Heart left ventricle (tissue), 16 donors: ENCODE measurements at places on chromosomes 2 and 18. TPM values are rescaled to one million over a fixed set of nuclear protein-coding genes. Genes with fewer than 3 reads are reported as not detected.
A peak's percentile ranks its signal among the peaks of the same experiment; 100 is the strongest.

Gene CYP1B1
- 24.5 TPM for total RNA-seq

Gene KLHL41
- total RNA-seq = 77.8 TPM

Gene DCC
- total RNA-seq = 0.02 TPM

Gene B4GALT6
- total RNA-seq = 7.0 TPM

Gene STARD6
- total RNA-seq = not detected

Gene SRD5A2
- not detected for total RNA-seq

Gene KLHL30
- total RNA-seq = 21.6 TPM

Gene STAT4
- total RNA-seq = 13.4 TPM

Gene GNLY
- total RNA-seq = 1.4 TPM

Gene TDRD15
- total RNA-seq = not detected

Gene REEP1
- total RNA-seq = 16.0 TPM

GRCh38 chr18:42872838-42873237 is 242.6 kb downstream of the RIT2 start:
- H3K27ac ChIP-seq = no peak overlapping the region
- DNase-seq = no peak
- no peaks in the 10 kb centered on the region for H3K36me3 ChIP-seq
- H3K27me3 ChIP-seq = no peaks in the 10 kb centered on the region
- H3K4me3 ChIP-seq = no peak overlapping the region
- no peaks in the 10 kb centered on the region for H3K4me1 ChIP-seq

GRCh38 chr2:79393107-79393685 is 119.7 kb upstream of the CTNNA2 start:
- no peak for DNase-seq
- no peak overlapping the region for H3K27ac ChIP-seq
- no peaks in the 10 kb centered on the region for H3K36me3 ChIP-seq

- H3K36me3 ChIP-seq = no peaks in the 10 kb centered on the region
- no peaks in the 10 kb centered on the region for H3K27me3 ChIP-seq
- peak overlapping the region; percentile 60 for H3K27ac ChIP-seq
Observed at GRCh38 chr2:37523814-37524362, 147.6 kb downstream of the CDC42EP3 start.

- H3K27ac ChIP-seq = no peak overlapping the region
- no peaks in the 10 kb centered on the region for H3K27me3 ChIP-seq
- peaks cover 7% of the 10 kb centered on the region for H3K4me1 ChIP-seq
Observed at GRCh38 chr18:36704156-36704555, 124.6 kb downstream of the TPGS2 start.

- H3K4me1 ChIP-seq = peaks cover 4% of the 10 kb centered on the region
- H3K27ac ChIP-seq = peak overlapping the region; percentile 84
- no peak for DNase-seq
- peak overlapping the region; percentile 77 for H3K4me3 ChIP-seq
Observed at GRCh38 chr2:62506421-62506750, 391 bp upstream of the TMEM17 start.

DNA sequence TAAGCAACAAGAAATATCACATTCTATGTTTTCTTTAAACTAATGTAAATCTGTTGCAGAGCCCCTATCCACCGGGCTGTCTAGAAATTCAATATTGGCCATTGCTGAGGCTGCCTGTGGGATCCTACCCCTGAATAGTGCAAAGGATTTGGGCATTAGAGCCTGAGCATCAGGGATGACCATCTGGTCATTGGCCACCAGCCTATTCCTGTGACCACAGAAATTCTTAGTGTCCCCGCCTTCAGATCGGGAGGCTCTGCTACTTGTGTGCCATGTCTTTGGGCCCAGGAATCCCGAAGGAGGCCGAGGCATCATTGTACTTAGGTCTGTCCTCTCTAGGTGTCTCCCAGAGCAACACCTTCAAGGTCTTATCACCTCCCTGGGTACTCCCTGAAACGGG is 73.8 kb downstream of the HRH4 start:
- H3K4me3 ChIP-seq = no peak overlapping the region
- H3K36me3 ChIP-seq = no peaks in the 10 kb centered on the region
- no peak overlapping the region for H3K27ac ChIP-seq

DNA sequence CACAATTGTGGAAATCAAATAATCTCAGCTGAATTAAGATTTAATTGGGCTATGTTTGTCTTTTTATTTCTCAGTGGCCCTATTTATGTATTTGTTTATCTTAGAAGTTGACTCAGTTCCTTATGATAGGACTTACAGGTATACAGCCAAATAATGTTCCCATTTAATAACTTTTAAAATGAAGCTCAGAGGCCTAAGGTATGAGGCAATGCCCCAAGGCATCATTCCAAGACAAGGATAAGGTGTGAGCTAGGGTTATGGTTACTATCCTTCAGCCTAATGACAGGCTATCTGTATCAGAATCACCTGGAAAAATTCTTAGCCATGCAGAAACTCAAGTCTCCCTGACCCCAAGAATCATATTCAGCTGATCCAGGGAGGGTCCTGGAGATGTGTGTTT is 7.4 kb upstream of the NRBP1 start:
- H3K4me3 ChIP-seq = no peak overlapping the region
- no peak overlapping the region for H3K27ac ChIP-seq
- DNase-seq = no peak

DNA sequence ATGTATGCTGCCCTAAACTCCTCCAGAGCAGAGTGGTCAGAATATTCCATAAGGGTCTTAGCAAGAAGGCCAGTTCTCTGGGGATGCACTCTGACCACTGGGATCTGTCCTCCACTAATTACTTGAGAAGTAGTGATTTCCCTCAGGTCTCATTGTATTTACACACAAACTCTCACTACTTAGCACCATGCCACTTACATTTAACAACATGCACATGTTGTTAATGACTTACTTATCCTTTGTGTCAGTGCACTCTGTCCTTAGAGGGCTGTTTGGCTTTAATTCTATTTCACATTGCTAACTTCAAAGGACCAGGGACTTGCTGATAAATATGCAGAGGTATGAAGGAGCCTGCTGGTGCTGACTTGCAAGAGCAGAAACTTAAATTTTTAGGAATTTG is 1415.5 kb upstream of the ACVR2A start:
- H3K36me3 ChIP-seq = no peaks in the 10 kb centered on the region
- no peak overlapping the region for H3K4me3 ChIP-seq

DNA sequence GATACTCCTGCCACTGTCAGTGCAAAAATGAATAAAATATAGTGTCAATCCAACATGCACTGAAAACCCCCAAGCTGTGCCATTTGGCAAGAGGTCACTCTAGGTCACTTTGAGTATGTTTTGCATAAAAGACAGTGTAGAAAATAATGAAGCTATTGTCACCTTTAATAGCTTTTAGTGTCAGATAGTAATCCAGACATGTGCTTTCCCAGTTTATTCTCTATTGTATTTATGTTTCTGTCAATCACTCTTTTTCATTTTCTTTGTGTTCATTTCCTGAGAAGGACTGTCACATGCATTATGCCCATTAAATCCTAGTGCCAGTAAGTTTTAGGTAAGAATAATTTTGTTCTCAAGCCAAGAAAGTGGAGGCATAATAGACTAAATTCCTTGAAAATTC is 1073.9 kb upstream of the CDH2 start:
- H3K27ac ChIP-seq = no peak overlapping the region
- no peaks in the 10 kb centered on the region for H3K4me1 ChIP-seq
- no peak overlapping the region for H3K4me3 ChIP-seq
- no peaks in the 10 kb centered on the region for H3K27me3 ChIP-seq
- DNase-seq = no peak

DNA sequence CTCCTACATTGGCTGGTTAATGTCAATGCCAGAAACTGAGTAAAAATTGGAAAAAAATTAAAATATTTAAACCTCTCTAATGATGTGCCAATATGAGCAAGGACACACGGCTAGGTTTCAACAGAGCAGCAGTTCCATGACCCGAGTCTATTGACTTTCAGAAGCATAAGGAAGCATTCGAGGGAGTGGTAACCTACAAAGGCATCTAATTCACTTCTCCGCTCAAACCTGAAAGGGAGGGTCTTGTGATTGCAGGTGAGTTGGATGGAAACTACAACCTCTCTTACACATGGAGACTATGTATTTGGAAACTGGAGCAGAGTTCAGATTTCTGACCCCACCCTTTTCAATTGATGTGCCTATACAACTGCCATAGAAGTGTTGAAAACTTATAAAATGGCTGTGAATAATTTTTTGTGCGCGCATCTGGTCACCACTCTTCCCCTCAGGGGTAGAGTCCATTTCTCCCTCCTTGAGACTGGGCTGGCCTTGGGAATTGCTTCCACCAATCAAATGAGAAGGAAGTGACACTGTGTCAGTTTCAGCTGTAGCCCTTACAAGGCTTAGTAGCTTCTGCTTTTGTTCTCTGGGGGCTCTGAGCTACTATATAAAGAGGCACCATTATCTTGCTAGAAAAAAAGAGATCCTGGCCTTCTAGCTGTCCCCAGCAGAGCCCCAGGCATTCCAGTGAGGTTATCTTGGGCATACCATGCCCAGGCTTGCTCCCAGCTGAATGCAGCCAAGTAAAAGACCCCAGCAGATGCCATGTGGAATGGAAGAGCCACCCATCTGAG is 278.0 kb downstream of the EPHA4 start:
- H3K27me3 ChIP-seq = no peaks in the 10 kb centered on the region
- no peak for DNase-seq
- H3K27ac ChIP-seq = no peak overlapping the region
- H3K36me3 ChIP-seq = no peaks in the 10 kb centered on the region
- H3K4me3 ChIP-seq = no peak overlapping the region

GRCh38 chr2:218722419-218722818 is 11.8 kb downstream of the TTLL4 start:
- no peaks in the 10 kb centered on the region for H3K4me1 ChIP-seq
- H3K4me3 ChIP-seq = no peak overlapping the region
- H3K36me3 ChIP-seq = no peaks in the 10 kb centered on the region
- no peak for DNase-seq
- H3K27me3 ChIP-seq = no peaks in the 10 kb centered on the region
- no peak overlapping the region for H3K27ac ChIP-seq

GRCh38 chr2:75211266-75211770 is 12.0 kb upstream of the TACR1 start:
- no peaks in the 10 kb centered on the region for H3K27me3 ChIP-seq
- no peak overlapping the region for H3K4me3 ChIP-seq
- H3K27ac ChIP-seq = no peak overlapping the region
- no peaks in the 10 kb centered on the region for H3K36me3 ChIP-seq
- DNase-seq = no peak
- no peaks in the 10 kb centered on the region for H3K4me1 ChIP-seq

- no peak for DNase-seq
- no peaks in the 10 kb centered on the region for H3K36me3 ChIP-seq
- H3K27me3 ChIP-seq = peaks cover 97% of the 10 kb centered on the region
- H3K4me1 ChIP-seq = no peaks in the 10 kb centered on the region
- H3K4me3 ChIP-seq = no peak overlapping the region
- H3K27ac ChIP-seq = no peak overlapping the region
Observed at GRCh38 chr2:176075481-176075880, 8.3 kb downstream of the EVX2 start.

DNA sequence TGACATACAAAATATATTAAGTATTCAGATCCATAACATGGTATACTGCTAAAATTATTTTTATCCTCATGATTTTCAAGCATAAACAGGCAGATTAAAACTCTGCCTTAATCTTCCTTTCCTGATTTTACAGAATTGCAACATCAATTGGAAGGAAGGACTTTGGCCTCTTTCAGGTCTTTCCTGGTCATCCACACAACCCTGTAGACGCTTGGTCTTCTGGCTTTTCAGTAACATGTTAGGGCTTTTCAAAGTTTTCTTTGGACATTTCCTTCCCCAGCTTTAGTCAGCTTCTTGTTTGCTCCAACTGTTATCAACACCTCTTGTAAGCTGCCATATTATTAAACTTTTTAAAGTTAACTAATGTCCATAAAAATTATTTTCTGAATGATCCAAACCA is 1364.9 kb upstream of the NRXN1 start:
- H3K27me3 ChIP-seq = no peaks in the 10 kb centered on the region
- DNase-seq = no peak
- no peak overlapping the region for H3K27ac ChIP-seq
- no peaks in the 10 kb centered on the region for H3K4me1 ChIP-seq
- no peak overlapping the region for H3K4me3 ChIP-seq

GRCh38 chr18:35144698-35145097 is 96.1 kb upstream of the ZNF397 start:
- no peak for DNase-seq
- no peaks in the 10 kb centered on the region for H3K36me3 ChIP-seq
- peaks cover 7% of the 10 kb centered on the region for H3K4me1 ChIP-seq
- H3K27ac ChIP-seq = no peak overlapping the region
- no peaks in the 10 kb centered on the region for H3K27me3 ChIP-seq

DNA sequence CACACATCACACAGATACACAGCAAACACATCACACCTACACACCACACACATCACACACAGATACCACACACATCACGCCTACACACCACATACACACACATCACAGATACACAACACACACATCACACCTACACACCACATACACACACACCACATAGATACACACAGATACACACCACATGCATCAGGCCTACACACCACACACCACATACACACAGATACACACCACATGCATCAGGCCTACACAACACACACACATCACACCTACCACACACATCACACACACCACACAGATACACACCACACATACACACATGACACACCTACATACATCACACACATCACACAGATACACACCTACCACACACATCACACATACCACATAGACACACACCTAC is 158.8 kb downstream of the NDUFA10 start:
- H3K27me3 ChIP-seq = no peaks in the 10 kb centered on the region
- H3K4me3 ChIP-seq = no peak overlapping the region
- no peaks in the 10 kb centered on the region for H3K36me3 ChIP-seq
- no peaks in the 10 kb centered on the region for H3K4me1 ChIP-seq
- no peak for DNase-seq

GRCh38 chr2:65416945-65417344 is 15.5 kb downstream of the SPRED2 start:
- H3K4me3 ChIP-seq = no peak overlapping the region
- no peak overlapping the region for H3K27ac ChIP-seq
- H3K4me1 ChIP-seq = peaks cover 8% of the 10 kb centered on the region
- no peak for DNase-seq

GRCh38 chr2:69570474-69570873 is 73.1 kb downstream of the AAK1 start:
- no peaks in the 10 kb centered on the region for H3K36me3 ChIP-seq
- H3K27ac ChIP-seq = no peak overlapping the region
- H3K27me3 ChIP-seq = no peaks in the 10 kb centered on the region
- DNase-seq = no peak

DNA sequence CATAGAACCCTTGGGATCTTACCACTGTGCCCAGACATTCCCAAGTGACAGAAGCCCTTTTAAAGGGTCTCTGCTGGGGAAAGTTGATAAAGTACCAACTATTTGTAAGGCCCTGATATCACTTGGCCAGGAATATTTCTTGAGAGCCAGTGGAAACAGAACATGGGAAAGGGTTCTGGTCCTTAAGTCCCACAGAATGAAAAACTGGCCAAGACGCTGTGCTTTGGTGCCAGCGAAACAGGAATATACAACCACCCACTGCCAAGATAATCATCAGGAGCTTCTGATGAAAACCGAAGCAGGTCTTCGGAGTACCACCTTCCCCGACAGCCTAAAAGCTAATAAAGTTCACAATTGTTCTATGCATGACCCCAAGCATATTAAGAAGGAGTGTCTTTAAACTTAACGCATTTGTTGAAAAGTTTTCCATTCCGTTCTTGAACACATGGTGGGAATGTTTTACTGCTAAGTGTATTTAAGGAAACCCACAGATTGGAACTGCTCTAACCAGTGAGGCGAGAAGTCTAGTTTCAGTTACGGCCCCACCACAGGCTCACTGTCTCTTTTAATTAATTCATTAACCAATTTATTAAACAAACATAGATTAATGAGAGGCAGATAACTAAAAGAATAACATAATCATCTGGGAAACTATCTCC is 152.6 kb downstream of the ANKRD44 start:
- no peak overlapping the region for H3K4me3 ChIP-seq
- H3K4me1 ChIP-seq = peaks cover 5% of the 10 kb centered on the region
- H3K27ac ChIP-seq = no peak overlapping the region
- DNase-seq = no peak
- H3K36me3 ChIP-seq = no peaks in the 10 kb centered on the region
